ENCODE measurements at places on chromosomes 1 and 21.

DNA sequence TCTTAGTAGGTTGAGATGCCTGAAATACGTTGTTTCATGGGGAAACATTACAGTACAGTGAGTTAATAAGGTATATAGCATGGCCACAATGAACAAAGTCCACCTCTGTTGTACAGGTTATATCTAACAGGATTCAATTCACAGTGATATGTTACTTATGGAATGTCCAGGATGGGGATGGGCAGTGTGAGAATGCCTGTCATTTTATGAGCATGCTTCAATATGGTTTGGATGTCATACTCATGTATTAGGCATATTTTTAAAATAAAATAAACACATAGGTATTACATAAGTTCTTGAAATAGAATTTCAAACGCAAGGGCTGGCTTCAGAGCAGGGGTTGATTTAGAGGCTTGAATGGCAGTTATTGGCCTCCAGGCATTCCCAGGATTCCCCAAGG is 6.1 kb upstream of the PHLDA3 start:
- no peak for DNase-seq

GRCh38 chr1:12464598-12465056 is 153.4 kb downstream of the DHRS3 start:
- DNase-seq: no peak

- DNase-seq: no peak
Measured at GRCh38 chr1:32889731-32890278, 3.5 kb downstream of the HPCA start.

- DNase-seq: no peak
Measured at GRCh38 chr1:107515702-107516101, 374.9 kb downstream of the NTNG1 start.

GRCh38 chr1:241834733-241835377 is 13.1 kb upstream of the EXO1 start:
- DNase-seq: no peak

GRCh38 chr1:209585672-209586071 is 2.2 kb downstream of the CAMK1G start:
- DNase-seq: no peak

GRCh38 chr1:152047413-152047729 is 10.6 kb upstream of the S100A11 start:
- DNase-seq: no peak

DNA sequence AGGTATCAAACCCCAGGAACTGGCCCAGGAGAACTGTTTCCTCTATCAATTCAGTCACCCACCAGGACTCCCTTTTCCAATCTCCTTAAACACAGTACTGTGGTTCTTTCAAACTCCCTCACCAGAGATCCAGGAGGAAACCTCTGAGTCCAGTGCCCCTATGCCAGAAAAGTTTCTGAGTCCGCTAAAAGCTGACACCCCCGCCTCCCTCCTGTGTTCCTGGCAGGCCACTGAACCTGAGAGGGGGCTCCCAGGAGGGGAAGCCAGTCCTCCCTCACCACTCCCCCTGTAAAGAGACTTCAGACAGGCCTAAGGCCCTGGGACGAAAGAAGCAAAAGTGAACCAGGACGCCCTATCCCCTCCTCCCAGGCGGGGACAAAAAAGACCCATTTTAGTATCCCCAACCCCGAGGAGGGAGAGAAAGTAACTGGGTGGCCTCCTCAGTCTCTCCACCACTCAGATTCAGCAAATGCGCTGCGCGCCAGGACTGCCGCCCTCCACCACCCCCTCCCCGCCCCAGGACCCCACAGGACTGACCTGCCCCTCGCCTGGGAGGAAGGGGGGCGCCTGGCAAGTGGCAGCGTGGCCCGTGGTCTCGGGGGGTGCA is 624 bp downstream of the SLC41A1 start:
- DNase-seq: no peak

GRCh38 chr1:19310061-19310460 is 1.9 kb downstream of the AKR7A2 start:
- no peak for DNase-seq
